ENCODE measurements at places on chromosomes 16 and 17. TPM values are rescaled to one million over a fixed set of nuclear protein-coding genes. Genes with fewer than 3 reads are reported as not detected.

Gene CMTM3
- 74.3 TPM for total RNA-seq

Gene ASPA
- total RNA-seq, result not detected

Gene ULK2
- 14.5 TPM for total RNA-seq

Gene PRDM7
- total RNA-seq, result not detected

Gene PRSS33
- total RNA-seq, result not detected

Gene EMP2
- not detected for total RNA-seq

Gene PHOSPHO1
- not detected for total RNA-seq

Gene KRT38
- not detected for total RNA-seq

Gene DHRS13
- 49.6 TPM for total RNA-seq

Gene SLC16A6
- 7.4 TPM for total RNA-seq

Gene SOX8
- 3.4 TPM for total RNA-seq

Gene FN3KRP
- total RNA-seq, result 37.6 TPM

Gene KCNH6
- total RNA-seq, result not detected

Gene KRTAP9-8
- not detected for total RNA-seq

Gene UBE2G1
- 61.6 TPM for total RNA-seq

Gene CD300H
- total RNA-seq, result not detected

Gene B3GNT9
- 10.4 TPM for total RNA-seq

Gene MPRIP
- 250 TPM for total RNA-seq

Gene NTN1
- not detected for total RNA-seq

Gene ARL2BP
- 48.0 TPM for total RNA-seq

Gene TELO2
- 55.3 TPM for total RNA-seq

Gene AATK
- total RNA-seq, result 2.1 TPM

Gene ITGA3
- total RNA-seq, result 13.9 TPM

Gene TP53TG3C
- total RNA-seq, result not detected

Gene PKD1
- total RNA-seq, result 126 TPM

Gene NAE1
- total RNA-seq, result 93.8 TPM

Gene METTL2A
- 16.6 TPM for total RNA-seq

Gene OTOP3
- total RNA-seq, result not detected

Gene EIF4A3
- 54.2 TPM for total RNA-seq

Gene KCNAB3
- total RNA-seq, result 14.4 TPM

Gene ABCA10
- total RNA-seq, result 2.1 TPM

Gene DOC2A
- total RNA-seq, result not detected

Gene RAB37
- total RNA-seq, result 23.2 TPM

Gene HP
- total RNA-seq, result not detected

Gene HBA2
- not detected for total RNA-seq

Gene TIGD7
- total RNA-seq, result 19.0 TPM

Gene RAD51C
- 28.2 TPM for total RNA-seq

Gene SRCIN1
- total RNA-seq, result 0.79 TPM

Gene ACD
- 49.6 TPM for total RNA-seq

Gene NRN1L
- 7.0 TPM for total RNA-seq

Gene SLC25A10
- 5.0 TPM for total RNA-seq

Data from CD4-positive, alpha-beta memory T cell (primary cell).